ENCODE measurements at places on chromosomes 7 and 10.
A peak's percentile ranks its signal among the peaks of the same experiment; 100 is the strongest.

GRCh38 chr7:45293295-45293942 is 135.8 kb downstream of the RAMP3 start:
- no peak for DNase-seq

DNA sequence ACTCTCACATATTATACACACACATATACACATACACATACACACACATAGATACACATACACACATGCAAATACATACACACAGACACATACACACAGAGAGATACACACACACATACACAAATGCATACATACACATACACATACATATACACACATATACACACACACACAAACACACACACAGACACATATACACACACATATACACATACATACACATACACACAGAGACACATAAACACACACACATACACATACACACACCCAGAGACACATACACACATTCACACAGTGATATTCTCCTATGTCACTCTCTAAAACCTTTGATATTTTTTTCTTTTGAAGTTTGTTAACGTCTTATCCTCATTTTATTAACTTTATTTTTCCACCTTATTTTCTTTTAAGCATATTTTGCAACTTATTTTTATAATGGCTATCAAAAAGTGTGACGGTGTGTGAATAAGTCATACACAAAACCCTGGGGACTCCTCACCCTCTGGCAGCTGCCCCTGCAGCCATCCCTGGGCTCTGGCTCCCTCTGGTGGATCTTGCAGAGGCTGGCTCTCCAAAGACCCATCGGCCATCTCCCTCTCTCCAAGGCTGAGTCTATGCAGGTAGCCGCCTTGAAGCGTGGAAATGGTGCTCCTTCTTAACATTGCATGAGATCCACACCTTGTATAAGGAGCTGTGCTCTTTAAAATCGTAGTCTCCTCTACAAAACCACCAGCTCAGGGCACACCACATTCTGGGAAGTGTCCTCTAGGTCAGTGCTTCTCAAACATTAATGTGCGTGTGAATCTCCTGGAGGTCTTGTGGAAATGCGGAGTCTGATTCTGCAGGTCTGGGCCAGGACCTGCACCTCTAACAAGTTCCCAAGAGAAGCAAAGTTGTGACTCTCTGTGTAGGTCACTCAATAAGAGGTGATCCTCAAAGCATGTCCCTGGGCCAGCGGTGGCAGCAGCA is 4.1 kb upstream of the C10orf120 start:
- DNase-seq, result peak; percentile 19

- no peak for DNase-seq
These were observed 47.9 kb downstream of the WAC start for GRCh38 chr10:28580825-28581224.

GRCh38 chr10:26528048-26528447 is 89.9 kb downstream of the APBB1IP start:
- DNase-seq, result no peak

GRCh38 chr10:132449811-132450181 is 52.8 kb downstream of the PWWP2B start:
- no peak for DNase-seq

- DNase-seq, result no peak
These were observed 568.7 kb downstream of the ETV1 start for GRCh38 chr7:13420726-13421125.

GRCh38 chr7:24017519-24017918 is 266.5 kb upstream of the NPY start:
- DNase-seq, result no peak

- DNase-seq, result no peak
These were observed 371.9 kb downstream of the BMPER start for GRCh38 chr7:34277016-34277802.

- DNase-seq, result no peak
These were observed 750.7 kb downstream of the MAGI2 start for GRCh38 chr7:78702770-78703169.

- DNase-seq, result peak; percentile 93
These were observed at the start of gene MRPS16 for GRCh38 chr10:73252445-73253224. TSS of gene MRPS16 (minus strand) at chr10:73252644. CDS start at chr10:73252482, 162 bp downstream.

GRCh38 chr10:113053091-113053490 is 103.0 kb downstream of the TCF7L2 start:
- no peak for DNase-seq

GRCh38 chr10:13776861-13777311 is 190.1 kb downstream of the PRPF18 start:
- no peak for DNase-seq

DNA sequence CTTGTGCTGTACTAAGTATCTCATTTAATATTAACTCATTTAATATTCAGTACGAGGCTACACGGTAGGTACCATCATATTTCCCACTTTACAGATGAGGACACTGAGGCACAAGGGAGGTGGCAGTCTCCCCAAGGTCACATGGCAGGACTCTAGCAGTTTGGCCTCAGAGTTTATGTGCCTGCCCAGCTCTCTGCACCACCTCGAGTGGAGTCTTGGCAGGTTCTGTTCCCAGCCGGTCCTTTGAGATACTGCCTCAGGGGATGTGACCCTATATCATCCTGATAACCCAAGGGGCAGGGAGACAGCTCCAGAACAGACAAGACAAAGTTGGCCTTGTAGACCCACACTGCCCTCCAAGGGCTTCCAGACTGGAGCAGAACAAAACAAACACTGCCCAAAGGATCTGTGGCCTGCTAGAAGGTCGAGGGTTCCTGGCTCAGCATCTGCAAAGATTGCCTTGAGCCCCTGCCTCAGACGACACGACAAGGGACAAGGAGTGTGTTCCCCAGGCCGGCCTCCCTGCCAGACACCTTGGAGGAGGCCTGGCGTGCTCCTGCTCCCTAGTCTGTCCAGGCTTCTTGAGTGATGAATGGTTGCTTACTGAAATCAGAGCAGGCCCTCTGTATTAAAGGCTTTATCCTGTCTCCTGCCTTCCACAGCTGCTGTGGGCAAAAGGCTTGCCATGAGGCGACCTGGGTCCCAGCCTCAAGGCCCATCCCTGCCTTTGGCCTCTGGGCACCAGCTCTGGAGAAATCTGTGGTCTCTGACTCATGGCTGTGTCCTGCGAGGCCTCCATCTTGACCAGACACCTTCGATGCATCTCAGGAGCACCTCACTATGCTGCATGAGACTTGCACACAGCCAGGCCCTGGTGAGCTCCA is 3.9 kb upstream of the PWWP2B start:
- peak; percentile 15 for DNase-seq

DNA sequence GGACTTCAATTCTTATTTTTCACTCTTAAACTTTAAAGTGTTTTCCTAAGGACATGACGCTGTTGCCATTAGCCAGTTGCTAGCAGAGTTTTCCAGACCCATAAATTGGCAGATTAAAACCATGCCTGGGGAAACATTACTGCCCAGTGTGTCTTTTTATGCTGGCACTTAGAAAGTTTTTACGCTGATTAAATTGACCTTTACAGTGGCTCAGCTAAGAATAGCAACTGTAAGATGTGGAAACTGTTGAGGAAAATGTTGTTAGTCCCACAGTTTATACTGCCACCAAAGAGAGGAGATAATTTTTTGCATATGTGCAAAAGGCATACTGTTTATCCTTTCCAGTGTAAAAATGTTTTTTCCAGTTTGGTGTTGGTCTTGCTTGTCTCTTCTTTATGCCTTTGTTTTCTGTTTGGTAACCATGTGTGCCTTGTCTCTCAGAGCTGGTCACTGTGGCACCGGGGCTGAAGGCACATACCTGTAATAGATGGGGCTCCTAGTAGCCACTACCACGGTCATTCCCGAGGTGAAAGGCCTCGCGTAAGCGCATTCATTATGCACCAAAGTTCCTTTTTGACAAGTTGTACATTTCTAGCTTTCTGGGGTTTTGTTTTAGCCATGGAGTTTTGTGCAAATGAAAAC is 45.3 kb downstream of the CYP17A1 start:
- DNase-seq, result no peak

- DNase-seq, result no peak
These were observed 132.4 kb upstream of the PALS2 start for GRCh38 chr7:24440892-24441291.

GRCh38 chr10:118256209-118256608 is 85.9 kb downstream of the FAM204A start:
- DNase-seq, result no peak

DNA sequence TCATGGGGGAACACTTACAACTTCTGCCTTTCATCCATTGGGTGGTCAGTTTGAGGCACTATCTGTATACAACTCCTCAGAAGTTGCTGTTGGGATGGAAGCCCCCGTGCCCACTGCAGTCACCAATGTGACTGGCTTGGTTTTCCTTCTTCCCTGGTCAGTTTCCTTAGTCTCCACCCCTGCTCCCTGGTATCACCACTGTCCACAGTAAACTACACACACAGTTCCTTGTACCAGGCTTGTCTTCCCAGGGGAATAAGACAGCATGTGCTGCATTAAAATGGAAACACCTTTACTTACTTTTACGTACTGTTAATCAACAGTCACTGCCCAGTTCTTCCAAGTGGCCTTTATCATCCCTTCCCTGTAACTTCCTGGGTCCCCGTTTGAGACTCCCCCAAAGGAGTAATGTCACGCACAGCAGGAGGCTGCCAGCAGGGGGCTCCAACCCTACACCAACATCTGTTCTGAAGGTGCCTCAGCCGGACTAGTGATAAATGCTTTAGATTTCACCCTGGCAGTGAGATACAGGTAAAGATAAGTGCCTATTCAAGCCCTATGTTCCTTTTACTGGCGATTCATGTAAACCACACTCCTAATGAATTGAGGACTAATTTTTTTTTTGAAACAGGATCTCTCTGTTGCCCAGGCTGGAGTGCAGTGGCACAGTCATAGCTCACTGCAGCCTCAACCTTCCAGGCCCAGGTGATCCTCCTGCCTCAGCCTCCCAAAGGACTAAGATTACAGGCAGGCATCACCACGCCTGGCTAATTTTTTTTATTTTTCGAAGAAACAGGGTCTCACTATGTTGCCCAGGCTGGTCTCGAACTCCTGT is 45.3 kb upstream of the PIK3AP1 start:
- DNase-seq, result peak; percentile 35

GRCh38 chr10:48685731-48686130 is 1.1 kb downstream of the WDFY4 start:
- no peak for DNase-seq

DNA sequence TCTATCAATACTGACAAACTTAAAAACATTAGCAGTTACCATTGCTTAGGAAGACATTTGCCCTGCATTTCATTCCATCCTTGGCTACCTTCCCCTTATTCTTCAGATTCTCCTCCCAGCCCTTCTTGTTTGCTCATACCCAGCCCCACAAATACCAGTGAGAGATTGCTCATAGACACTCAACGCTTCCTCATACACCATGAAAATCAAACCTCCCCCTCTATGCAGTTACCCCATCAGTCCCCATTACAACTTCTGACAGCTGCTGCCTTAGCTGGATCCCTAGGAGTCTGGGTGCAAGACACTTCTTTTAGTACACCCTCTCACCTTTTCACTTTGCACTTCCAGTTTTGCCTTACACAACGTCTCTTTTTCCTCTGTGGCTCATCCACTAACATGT is 28.3 kb upstream of the PIK3CG start:
- no peak for DNase-seq

- DNase-seq, result peak; percentile 24
These were observed 751.4 kb upstream of the GALNT17 start for GRCh38 chr7:70380421-70381015.

GRCh38 chr7:34762764-34763163 is 104.7 kb downstream of the NPSR1 start:
- no peak for DNase-seq

DNA sequence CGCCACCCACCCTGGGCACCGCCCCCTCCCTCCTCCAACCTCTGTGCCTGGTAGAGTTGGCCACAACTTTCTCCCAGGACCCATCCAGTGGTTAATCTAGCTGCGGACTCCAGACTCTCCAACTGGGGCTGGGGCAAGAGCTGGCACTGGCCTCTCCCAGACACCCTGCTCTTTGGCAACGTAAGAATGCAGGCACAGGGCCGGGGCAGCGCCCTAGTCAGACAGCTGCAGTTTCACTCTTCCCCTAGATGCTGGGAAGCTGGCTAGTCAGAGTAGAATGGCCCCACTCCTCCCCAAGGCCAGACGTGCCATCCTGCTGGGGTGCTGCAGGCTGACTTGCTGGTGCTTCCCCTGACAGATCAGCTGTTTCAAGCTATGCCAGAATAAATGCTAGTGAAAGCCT is 22.1 kb downstream of the HSPA12A start:
- no peak for DNase-seq

DNA sequence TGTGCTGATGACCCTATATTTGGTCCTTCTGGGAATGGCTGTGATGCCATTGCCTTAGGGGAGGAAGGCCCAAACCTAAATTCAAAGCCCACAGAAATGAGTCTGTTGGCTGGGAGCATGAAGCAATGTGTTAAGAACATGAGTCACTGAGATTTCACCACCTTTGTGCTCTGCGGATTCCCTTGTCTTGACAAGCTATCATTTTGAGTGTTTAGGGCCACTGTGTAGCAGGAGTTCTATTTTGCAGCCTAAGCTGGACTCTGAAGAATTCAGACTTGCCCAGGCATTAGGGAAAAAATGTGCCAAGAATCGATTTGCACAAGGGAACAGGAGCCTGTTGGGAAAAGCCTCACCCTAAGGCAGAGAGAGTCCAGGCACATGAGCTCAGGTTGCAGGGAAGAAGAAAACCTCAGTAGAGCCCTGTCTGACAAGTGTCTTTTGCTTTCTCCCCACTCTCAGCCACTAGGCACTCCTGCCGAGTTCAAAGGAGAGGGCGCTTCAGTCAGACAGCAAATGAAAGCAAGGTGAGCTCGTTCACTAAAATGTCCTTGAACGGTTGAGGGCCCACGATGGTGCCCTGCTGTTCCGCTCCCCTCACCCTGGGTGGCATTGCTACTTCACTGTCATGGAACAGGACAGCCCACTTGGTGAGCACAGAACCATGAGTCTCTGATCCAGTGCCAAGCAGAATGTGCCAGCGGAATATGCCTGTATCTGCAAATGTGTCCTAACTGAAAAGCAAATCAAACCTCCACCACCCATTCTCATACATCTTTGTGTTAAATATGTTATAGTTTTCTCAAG is 93.6 kb downstream of the PRLHR start:
- DNase-seq, result no peak

GRCh38 chr10:113732160-113732881 is 19.2 kb upstream of the PLEKHS1 start:
- no peak for DNase-seq

GRCh38 chr10:6140965-6141295 is 52.1 kb downstream of the RBM17 start:
- DNase-seq, result no peak

GRCh38 chr7:138809346-138809745 is 11.3 kb upstream of the ATP6V0A4 start:
- DNase-seq, result no peak

GRCh38 chr10:75070961-75071428 is 40.5 kb upstream of the SAMD8 start:
- DNase-seq, result no peak

All from ovary (tissue), 10 donors.